COR-L47 (cell line): ENCODE measurements at places on chromosomes 13 and 19.

DNA sequence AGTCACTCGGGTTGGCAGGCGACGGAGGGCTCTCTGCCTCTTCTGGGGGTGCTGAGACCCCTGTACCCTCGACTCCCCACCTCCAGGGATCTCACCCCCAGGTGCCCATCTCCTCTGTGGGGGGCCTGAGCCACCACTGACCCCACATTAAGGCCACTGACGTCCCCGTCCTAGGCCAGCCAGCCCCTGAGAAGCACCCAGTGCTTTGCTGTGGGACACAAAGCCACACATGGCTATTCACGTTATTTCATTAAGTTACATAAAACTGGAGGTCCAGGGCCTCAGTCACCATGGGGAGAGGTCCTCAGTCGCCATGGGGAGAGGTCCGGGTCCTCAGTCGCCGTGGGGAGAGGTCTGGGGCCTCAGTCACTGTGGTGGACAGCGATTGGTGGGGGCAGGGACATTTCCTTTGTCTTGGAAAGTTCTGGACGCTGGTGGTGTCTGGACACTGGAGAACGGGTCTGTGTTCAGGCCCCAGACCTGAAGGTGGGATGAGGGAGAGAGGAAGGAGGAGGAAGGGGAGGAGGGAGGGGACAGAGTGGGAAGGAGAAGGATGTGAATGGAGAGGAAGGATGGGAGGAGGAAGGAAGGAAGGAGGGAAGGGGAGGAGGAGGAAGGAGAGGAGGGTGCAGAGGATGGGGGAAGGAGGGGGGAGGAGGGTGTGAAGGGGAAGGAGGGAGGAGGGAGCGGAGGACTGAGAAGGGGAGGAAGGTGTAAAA is 3.9 kb upstream of the EFNA2 start:
- DNase-seq, result no peak

DNA sequence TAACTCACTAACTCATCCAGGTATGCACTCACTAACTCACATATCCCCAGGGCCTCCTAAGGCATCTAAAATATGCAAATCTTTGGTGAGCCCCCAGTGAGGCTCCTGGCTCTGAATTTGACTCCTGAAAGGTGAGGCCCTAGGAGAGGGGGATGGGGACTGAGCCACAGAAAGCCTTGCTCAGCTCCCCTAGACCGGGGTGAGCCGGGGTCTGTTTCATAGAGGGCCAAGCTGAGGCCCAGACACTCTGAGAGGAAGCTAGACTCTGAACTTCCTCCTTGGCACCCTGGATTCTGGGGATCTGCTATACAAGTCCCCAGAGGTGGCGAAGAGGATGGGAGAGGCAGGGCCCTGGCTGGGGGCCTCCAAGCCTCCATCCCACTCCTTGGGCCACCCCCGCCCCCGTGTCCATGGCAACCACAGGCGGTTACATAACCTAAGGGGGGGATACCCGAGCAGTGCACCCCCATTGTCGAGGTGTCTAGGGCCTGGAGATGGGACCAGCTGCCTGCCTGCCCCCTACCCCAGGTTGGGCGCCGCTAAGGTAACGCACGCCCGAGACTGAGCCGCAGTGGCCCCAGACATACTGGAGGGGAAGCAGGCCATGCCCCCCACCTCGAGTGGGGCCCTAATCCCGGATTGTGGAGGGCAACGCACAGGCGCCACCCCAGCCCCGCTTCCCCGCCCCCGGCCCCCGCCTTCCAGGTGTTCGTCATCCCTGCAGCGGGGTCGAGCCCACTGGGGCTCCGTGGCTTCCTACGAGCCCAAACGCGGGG is 646 bp downstream of the ABHD8 start:
- no peak for DNase-seq

DNA sequence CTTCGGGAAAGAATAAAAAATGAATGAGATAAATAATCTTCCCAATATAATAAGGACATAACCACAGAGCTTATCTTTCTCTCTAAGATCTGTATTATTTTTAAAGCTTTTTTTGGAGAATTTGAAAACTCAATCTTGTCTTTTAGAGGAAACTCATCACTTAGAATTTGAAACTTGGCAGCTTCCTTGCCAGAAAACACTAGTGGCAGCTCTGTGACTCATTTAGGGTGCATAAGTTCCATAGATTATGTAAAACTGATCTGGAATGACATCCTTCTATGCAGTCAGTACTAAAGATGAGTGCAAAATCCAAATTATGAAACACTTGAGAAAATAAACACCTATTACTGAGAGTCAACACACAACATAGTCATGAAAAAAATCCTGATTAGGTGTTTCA is 848.0 kb downstream of the DACH1 start:
- DNase-seq, result no peak

- no peak for DNase-seq
These were observed 1.1 kb downstream of the SHANK1 start for GRCh38 chr19:50718255-50719118.

GRCh38 chr13:44293908-44294735 is 79.5 kb upstream of the SERP2 start:
- no peak for DNase-seq

DNA sequence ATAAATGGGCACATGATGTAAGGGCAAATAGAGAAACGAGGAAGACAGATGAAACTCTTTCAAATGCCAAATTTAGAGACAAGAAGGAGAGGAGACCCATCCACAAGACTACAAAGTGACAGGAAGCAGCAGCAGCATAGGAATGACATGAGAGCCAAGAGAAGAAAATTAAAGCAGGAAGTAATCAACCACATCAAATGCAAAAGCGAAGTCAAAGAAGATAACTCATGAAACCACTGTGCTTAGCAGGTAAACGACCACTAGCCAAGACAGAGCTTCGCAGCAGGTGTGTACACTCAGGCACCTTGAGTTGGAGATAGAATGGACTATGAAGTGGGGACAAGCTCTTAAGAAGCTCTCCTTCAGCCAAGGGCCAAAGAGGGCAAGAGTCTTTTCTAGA is 64.1 kb downstream of the KLF12 start:
- DNase-seq, result no peak

GRCh38 chr13:101398191-101398590 is 18.1 kb downstream of the NALCN start:
- DNase-seq, result no peak

DNA sequence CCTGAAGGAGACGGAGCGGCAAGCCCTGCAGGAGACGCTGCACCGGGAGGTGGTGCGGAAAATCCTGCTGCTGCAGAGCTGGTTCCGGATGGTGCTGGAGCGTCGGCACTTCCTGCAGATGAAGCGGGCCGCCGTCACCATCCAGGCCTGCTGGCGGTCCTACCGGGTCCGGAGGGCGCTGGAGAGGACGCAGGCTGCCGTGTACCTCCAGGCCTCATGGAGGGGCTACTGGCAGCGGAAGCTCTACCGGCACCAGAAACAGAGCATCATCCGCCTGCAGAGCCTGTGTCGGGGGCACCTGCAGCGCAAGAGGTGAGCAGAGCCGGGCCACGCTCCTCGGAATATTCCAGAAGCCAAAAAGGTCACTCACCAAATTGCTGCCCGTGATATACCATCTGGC is 22.4 kb upstream of the USE1 start:
- DNase-seq, result no peak

GRCh38 chr19:19475849-19476828 is 39.2 kb downstream of the TSSK6 start:
- no peak for DNase-seq

DNA sequence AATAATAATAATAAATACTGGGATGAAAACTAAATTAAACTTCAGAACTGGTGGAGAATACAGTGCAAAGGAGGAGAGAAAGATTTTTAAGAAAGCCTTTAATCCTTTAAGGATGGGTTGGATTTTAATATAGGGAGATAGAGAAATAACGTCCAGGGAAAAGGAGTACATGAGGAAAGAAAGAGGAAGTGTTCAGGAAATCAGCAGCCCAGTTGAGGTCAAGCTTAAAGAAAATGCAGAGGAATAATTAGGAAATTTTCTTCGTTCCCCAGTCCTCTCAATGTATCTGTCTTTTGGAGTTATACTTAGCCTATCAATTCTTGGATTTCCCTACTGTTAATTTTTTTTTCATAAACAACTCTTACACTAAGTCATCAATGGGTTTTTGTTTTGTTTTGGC is 47.7 kb downstream of the INTS6 start:
- no peak for DNase-seq

- DNase-seq, result no peak
These were observed 492.4 kb downstream of the SUCLA2 start for GRCh38 chr13:47508527-47509228.

DNA sequence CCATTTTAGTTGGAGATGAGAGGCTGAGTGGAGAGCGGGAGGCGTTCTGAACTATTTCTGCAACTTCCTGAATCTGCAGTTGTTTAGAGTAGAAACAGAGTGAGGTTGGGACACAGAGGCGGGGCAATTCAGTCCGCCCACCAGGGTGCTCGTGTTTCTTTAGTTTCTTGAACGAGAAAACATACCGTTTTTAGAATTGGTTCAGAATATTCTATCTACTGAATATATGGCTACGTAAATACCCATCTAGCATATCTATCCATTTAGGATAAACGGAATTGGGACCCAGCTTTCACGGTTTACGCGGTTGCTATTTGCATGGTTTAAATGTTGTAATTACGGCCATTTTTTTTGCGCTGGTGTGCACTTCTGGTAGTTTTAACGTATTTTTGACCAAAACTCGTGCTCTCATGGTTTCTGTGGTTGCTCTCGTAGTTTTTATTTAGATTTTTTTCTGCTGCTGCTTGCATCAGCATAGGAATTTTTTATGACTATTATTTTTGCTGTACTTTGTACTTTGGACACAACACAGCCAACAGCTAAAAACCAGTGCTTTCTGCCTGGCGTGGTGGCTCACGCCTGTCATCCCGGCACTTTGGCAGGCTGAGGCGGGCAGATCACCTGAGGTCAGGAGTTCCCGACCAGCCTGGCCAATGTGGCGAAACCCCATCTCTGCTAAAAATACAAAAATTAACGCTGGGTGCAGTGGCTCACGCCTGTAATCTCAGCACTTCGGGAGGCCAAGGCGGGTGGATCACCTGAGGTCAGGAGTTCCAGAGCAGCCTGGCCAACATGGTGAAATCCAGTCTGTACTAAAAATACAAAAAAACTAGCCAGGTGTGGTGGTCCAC is 32.7 kb downstream of the TIMM13 start:
- no peak for DNase-seq

GRCh38 chr19:6891761-6892385 is 4.5 kb downstream of the ADGRE1 start:
- no peak for DNase-seq

DNA sequence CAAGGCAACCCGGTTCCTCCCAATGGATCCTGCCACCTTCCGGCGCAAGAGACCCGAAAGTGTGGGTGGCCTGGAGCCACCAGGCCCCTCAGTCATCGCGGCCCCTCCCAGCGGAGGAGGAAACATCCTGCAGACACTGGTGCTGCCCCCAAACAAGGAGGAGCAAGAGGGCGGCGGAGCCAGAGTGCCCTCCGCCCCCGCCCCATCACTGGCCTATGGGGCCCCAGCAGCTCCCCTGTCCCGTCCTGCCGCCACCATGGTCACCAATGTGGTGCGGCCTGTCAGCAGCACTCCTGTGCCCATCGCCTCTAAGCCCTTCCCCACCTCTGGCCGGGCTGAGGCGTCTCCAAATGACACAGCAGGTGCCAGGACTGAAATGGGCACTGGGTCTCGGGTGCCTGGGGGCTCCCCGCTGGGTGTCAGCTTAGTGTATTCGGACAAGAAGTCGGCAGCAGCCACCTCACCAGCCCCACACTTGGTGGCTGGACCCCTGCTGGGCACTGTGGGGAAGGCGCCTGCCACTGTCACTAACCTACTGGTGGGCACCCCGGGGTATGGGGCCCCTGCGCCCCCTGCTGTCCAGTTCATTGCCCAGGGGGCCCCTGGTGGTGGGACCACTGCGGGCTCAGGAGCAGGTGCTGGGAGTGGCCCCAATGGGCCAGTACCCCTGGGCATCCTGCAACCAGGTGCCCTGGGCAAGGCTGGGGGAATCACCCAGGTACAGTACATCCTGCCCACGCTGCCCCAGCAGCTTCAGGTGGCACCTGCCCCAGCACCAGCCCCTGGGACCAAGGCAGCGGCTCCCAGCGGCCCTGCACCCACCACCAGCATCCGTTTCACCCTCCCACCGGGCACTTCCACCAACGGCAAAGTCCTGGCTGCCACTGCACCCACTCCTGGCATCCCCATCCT is 11.2 kb upstream of the PRR19 start:
- no peak for DNase-seq

- no peak for DNase-seq
These were observed 11.4 kb upstream of the USP12 start for GRCh38 chr13:27182844-27183497.

- no peak for DNase-seq
These were observed 17.1 kb downstream of the ELAVL1 start for GRCh38 chr19:7988307-7988706.

GRCh38 chr13:21748166-21748565 is 77.3 kb downstream of the FGF9 start:
- DNase-seq, result no peak

DNA sequence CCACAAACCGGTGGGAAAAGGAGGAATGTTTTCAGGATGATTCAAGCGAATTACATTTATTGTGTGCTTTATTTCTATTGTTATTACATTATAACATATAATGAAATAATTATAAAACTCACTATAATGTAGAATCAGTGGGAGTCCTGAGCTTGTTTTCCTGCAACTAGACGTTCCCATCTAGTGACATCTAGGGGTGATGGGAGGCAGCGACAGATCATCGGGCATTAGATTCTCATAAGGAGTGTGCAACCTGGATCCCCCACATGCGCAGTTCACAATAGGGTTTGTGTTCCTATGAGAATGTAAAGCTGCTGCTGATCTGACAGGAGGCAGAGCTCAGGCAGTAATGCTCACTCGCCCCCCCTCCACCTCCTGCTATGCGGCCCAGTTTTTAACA is 54.5 kb downstream of the SPTBN4 start:
- no peak for DNase-seq

DNA sequence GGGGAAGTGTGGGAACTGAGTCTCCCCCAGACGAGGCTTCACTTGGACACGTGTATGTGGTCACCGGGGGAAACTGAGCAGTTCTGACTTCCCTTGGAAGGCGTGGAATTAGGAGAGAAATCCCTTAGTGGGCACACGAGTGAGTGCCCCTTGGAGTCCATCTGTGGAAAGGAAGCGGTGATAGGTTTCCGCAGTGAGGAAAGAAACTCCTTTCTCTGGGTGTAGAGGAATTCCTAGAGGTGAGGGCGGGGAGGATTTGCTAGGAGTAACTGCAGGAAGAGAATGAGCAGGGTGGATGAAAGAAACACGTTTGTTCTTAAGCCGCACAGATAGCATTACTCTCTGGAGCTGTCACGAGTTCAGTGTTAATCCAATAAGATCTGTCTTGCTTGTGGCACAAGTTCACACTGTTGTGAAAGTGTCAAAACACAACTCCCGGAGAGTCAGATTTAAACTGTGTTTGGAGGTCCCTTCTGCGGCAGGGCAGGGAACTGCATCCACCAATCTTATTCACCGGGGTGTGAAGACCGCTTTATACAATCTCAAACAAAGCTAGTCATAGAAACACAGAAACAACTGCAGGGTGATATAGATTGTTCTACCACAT is 1.2 kb downstream of the KL start:
- DNase-seq, result no peak
